ENCODE measurements at places on chromosomes 4 and X.

GRCh38 chr4:60682901-60683300 is 517.2 kb upstream of the ADGRL3 start:
- DNase-seq, result no peak

DNA sequence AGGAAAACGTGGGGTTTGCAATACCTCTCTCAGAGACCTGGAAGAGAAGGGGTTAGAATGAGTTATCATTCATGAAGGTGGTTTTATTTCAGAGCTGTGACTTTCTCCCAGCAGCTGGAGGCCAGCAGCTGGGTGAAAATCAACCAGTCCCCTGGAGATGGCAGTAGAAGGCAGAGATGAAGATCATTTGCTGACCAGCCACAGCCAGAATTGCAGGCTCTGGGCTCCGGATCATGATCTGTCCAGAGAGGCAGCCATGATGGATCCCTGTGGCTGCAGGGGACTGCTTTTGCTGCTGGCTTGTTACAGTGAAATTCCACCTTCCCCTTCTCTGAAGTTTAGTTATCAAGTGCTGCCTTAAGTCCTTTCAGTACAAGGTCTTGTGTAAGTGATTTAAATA is 46.9 kb upstream of the TAB3 start:
- DNase-seq, result no peak

GRCh38 chrX:37476571-37477170 is 94.8 kb upstream of the LANCL3 start:
- DNase-seq, result no peak

- DNase-seq, result no peak
These were observed 591.4 kb upstream of the PCDH10 start for GRCh38 chr4:132557660-132558059.

DNA sequence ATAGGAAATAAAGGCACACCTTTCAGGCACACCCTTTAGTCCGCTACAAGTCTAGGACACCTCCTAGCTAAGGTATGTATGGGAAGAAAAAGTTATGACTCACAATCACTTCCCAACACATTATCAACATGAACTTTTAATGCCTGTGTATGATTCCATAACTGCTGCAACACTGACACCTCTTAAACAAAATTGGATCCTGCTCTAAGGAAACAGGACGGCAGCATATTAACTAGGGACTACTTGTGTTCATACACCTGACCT is 2.4 kb upstream of the PPP3CA start:
- no peak for DNase-seq

GRCh38 chrX:29496636-29497180 is 718.7 kb upstream of the MAGEB2 start:
- no peak for DNase-seq

DNA sequence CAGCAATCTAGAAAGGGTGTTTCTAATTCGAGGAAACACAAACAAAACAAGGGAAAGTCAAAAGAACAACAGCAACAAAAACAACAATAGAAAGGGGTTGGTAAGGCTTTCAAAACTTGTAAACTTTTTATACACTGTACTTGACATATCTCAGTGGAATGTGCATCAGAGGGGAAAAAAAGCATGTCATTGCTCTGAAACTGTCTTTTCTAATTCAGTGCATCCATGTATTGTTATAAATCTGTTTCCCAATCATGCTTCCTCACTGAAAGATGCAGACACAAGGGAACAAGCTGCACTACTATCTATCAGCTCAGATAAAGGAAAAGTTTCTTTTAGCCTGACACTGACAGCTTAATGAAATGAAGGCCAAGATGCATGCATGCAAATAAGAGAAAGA is 44.2 kb upstream of the PCDH18 start:
- DNase-seq, result no peak

GRCh38 chr4:33831442-33832066 is 2412.8 kb downstream of the ARAP2 start:
- DNase-seq, result no peak

DNA sequence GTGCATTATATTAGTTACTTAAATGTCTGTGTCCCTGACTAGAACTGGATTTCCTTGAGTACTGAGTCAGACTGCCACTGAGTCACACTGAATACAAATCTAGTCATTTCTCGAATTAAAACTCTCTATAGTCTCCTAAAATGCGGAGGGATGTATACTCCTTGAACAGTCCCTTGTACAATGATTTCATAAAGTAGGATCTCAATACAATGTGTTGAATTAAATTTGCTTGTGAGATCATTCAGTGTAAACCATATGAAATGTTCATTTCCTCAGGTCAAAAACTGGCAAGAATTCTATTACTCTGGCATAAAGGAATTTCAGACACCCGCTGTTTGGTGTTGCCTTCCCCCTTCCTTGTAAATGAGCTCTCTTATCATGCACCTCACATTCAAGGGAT is 17.5 kb upstream of the FAM241A start:
- DNase-seq, result no peak

DNA sequence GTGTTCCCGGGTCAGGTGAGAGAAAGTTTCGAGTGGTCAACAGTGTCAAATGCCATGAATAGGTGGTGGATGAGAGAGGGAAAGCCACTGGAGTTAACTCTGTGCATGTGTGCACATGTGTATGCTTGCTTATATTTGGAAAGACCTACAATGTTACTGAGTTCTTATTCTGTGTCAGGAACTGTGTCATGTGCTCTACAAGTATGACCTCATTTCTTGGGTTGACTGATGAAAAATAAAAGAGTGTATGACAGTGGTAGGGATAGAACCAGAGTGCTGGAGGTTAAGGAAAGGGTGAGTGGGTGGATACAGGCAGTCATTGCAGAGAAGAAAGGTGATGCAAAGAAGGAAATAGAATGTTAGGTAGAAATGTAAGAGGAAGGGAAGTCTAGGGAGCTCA is 22.1 kb upstream of the DGKK start:
- no peak for DNase-seq

DNA sequence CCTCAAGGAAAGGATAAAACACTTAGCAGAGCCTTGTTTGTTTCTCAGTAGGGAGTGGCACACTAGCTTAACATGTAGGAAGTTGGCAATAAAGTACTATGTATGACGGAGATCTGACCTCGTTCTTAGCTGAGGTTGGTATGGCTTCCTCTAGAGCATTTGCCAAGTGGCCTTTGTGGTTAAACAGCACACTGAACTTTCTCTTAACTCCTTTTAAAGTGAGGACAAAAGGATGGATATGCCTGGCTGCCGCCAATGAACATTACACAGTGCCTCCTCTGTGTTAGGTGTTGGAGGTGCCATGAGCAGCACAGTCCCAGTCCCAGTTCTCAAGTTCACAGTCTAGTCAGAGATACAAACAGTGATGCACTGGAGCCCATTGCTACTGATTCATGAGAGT is 54.4 kb downstream of the VGLL1 start:
- no peak for DNase-seq

GRCh38 chr4:101790521-101791181 is at the start of gene BANK1:
Gene BANK1 (plus strand): TSS chr4:101790730. CDS start chr4:101790881, 151 bp downstream.
- DNase-seq, result no peak

DNA sequence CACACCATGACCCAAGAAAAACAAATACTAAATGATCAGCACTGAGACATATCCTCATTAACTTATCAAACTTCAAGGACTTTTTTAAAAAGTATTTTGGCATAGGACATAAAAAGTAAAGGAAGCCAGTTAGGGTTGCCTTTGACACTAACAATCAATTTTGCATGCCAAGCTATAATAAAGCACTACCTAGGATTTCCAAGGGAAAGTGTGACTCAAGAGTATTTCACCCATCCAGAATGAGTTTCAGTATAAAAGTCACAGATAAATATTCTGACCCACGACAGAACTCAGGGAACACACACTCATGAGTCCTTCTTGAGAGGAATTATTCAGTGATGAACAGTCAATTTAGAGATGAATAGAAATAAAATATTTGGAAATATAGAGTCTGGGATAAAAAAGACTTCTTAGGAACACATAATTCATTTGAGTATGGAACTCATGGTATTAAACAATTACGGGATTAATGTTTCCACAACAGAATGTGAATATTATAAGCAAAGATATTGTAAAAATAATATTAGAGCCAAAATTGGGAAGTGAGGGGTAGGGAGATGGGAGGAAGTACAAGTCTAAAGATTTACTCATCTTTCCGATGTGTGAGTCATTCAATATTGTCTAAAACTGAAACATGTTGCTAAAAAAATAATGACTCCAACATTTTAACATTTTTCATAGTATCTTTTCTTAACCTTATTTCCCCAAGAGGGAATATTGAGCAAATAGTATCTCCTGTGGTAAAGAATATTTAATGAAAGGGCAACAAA is 143.5 kb upstream of the LNX1 start:
- DNase-seq, result no peak

DNA sequence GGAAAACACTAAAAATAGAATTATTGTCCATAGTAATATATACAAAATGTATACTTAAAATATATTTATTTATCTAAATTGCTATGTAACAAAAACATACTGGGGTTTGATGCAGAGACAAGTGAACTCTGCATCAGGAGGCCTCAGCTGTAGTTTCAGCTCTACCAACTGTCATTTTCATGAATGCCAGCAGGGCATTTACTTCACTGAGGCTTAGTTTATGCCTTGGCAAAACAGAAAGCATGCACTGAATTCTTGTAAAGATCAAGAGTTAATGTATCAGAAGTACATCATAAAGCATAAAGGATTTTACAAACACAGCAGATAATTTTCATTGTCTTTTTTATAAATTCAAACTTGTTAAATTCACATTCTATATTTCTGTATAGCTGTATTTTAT is 577.0 kb downstream of the C4orf33 start:
- no peak for DNase-seq

DNA sequence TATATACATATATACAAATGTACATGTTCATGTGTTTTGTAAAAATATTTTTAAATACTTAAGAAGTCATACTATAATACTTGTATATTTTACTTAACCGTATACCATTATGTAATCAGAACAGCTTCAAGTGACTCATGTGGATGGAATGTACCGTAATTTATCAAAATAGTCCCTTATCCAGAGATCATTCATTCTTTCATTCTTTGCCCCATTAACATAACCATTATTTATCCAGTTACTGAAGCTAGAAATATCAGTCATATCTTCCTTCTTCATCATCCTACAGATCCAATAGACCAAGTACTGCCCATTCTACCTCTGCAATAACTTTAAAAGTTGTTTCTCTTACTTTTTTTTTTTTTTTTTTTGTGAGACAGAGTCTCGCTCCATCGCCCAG is 164.2 kb downstream of the MAB21L2 start:
- DNase-seq, result no peak

GRCh38 chr4:144589512-144589911 is 56.4 kb upstream of the HHIP start:
- DNase-seq, result no peak

GRCh38 chr4:72312032-72312650 is 256.9 kb downstream of the ADAMTS3 start:
- no peak for DNase-seq

DNA sequence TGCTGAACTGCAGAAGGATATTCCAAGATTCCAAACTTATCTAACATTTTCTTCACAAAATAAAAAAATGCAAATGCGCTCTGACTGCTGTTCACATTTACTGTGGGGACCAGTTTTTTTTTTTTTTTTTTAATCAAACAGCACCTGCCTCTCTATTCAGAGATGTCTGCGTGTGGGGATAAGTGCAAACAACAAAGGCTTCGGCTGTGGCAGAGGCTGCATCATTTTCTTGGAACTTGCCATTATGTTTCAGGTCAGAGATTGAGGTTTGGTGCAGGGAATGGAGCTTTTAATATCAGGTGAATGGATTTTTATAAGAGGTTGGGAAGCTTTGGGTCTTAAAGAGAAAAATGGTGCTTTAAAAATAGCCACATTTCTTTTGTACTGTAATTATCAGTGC is 78.2 kb upstream of the TET2 start:
- no peak for DNase-seq

DNA sequence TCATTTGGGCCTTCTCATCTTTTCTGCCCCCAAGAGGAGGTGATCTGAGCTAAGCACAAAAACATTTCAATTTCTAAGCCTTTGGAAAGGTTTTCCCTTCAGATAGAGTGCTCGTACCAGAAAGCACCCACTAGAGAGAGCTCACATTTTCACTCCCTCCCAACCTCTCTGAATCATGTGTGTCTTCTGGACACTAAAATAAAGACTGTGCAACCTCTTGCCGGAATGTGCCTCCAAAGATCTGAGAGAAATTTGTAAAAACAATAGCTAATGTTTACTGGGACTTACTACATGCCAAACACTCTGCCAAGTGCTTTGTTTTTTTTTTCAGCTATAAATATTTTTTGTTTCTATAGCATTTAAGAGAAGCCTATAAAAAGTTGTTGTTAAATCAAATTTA is 120.6 kb upstream of the LNX1 start:
- no peak for DNase-seq

- DNase-seq, result no peak
These were observed 91.9 kb upstream of the ETNPPL start for GRCh38 chr4:108854786-108855185.

- no peak for DNase-seq
These were observed 36.0 kb downstream of the NOP14 start for GRCh38 chr4:2927016-2927695.

- no peak for DNase-seq
These were observed 328.7 kb downstream of the GABRG1 start for GRCh38 chr4:45795135-45795534.

DNA sequence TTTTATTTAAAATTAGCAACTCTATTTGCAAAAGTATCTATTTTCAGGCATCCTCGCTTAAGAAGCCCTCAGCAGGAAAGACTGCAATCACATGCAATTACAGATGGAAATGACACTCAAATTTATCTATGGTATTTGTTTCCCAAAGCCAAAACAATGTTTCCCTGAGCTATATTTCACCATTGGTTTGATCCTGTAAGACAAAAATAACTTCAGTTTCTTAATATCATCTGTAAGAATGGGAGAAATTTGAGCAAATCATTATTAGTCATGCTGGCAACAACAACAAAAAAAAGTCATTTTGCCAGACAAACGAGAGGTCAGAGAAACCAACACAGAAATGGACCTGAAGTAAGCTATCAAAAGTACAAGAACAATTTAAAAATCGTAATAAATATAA is 204.1 kb downstream of the NR3C2 start:
- DNase-seq, result no peak

DNA sequence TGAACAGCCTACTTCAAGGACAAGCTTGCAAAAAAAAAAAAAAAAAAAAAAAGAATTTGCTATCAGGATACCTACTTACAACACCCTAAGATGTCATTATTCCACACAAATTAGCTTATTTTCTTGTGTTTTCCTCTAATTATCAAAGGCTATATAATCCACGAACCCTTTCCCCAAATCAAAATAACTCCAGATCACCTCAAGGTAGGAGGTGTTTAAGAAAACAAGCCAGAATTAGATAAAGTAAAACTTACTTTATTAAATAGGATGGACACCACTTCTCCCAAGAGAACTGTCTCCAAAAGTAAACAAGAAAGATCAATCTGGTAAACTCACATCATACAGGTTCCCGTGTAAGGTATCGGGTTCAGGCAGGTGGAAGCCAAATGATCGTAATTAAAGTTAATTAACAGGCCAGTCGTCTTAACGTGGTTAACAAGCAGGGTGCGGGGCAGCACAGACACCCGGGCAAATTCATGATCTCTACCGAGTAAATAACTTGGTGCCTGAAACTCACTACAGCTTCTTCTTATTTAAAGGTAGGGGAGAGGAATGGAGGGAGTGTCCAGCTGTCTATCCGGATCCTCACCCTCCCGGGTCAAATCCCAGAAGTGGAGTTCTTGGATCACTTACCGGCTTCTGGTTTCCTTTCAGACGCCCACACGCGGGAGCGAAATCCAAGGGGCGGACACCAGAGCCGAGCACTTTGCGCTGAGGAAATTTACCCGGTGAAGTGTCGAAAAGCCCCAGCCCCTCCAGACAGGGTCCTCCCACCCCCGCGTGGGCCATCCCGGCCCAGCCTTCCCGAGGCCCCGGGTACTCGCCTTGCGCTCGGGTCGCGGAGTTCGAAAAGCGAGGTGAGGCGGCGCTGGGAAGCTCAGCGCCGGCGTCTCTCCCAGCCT is 708 bp downstream of the ARAP2 start:
- no peak for DNase-seq
